ENCODE measurements at places on chromosomes 2 and 18.

DNA sequence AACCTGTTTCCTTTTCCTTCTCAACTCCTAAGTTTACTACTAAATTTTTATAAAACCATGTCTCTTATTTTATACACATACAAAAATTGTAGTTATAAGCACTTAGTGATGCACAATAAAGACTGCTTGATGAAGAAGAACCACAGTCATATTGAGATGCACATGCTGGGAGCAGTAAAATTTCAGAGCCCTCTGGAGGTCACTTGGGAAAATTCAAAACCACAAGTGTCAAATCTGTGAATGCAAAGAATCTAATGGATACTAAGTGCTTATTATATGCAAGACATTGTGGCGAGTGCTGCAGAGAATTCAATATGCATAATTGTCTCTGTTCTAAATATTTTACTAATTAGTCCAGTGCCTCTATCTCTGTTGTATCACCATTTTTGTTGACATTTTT, 180.5 kb downstream of the VWC2L start:
- DNase-seq, result no peak

GRCh38 chr2:121562269-121563176, 31.8 kb downstream of the RNU4ATAC start:
- DNase-seq, result no peak

DNA sequence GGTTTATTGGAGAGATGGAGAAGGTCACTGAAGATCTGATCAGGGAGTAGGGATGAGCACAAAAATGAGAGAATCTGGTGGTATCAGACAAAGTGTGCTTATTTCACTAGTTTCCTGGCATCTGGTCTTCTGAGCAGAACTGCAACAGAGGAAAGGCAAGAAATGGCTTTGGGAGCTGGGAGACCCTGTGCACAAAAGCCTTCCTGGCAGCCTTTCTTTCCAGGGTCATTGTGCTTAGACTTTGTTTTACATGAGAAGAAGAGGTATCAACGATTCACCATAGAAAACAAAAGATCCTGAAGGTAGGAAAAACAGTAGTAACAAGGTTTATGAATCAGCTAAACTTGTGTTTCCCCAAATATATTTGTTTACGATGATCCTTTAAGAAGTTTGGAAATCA, 162.9 kb downstream of the CNTNAP5 start:
- no peak for DNase-seq

DNA sequence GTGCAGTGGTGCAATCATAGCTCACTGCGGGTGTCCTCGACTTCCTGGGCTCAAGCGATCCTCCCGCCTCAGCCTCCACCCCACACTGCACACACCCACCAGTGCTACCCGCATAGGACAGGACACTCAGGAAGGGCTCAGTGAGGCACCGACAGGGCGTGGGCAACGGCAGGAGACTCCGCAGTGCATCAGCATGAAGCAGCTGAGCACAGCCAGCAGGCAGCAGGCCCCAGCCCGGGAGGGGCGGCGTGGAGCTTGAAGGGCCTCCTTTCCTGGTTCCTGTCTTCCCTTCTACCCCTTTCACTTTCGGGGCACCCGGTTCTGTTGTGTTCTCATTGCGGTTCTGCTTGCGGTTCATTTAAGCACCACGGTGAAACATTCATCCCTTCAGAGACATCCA, 89.8 kb downstream of the ZNF516 start:
- no peak for DNase-seq

DNA sequence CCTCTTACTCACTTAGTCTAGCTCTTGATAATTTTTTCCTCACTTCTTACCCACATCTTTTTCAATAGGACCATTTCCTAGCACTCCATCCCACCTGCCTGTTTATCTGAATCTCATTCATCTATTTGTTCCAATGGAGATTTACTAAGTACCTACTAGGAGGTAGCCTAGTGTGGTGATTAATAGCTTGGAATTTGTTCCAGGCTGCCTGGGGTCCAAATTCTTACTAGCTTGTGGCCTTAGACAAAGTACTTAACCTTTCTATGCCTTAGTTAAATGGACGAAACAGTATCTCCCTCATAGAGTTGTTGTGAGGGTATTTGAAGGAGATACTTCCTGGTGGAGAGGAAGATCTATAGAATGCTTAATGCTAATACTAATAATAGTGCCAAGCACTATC, 42.9 kb upstream of the SERTAD2 start:
- no peak for DNase-seq

GRCh38 chr18:7157760-7158159, 40.2 kb upstream of the LAMA1 start:
- DNase-seq, result no peak

- DNase-seq, result no peak
Measured at GRCh38 chr18:79571211-79572092, 108.2 kb upstream of the CTDP1 start.

DNA sequence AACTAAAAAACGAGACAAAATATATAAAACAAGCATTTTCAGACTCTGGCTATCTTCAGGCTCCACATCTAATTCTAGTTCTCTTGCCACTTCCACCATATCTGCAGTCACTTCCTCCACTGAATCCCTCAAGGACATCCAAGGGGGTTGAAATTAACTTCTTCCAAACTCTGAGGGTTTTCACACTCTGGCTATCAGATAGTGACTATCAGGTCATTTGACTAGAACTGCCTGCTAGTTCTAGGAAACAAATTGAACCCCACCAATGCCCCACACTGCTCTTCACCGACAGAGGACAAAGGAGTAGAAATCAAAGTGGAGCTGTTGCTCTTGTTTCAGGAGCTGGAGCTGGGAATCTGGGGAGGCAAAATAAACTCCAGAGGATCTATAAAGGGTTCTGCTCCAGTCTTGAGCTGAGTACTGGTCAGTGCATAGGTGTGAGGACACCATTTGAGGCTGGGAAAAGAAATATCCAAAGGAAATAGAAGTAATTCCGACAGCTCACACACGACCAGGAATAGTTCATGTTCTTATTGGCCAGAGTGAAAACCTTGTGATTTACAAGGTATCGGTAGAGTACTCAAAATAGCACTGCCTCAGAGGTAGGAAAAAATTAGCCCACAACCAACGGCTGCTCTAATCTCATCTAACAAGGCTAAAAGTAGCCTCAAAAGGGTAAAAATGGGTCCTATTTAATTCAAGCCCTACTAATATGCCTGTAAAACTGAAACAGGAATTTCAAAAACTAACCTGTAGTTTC, 71.3 kb downstream of the SMC6 start:
- DNase-seq, result no peak

GRCh38 chr2:145587922-145588321, 1068.0 kb upstream of the ZEB2 start:
- DNase-seq, result no peak

DNA sequence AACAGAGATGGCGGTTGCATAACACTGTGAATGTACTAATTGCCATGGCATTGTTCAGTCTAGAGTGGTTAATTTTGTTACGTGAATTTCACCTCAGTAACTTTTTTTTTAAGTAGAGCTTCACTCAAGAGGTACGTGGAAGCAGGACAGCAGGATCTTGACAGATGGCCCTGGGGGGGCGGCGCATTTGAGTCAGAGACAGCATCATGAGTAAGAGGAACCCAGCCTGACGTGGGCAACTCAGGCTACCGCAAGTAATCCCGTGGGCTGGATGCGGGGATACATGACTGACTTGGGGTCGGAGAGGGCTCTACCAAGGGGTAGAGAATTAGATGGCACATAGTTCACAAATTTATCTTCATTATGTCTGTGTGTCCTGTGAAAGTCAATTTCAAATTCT, 38.1 kb upstream of the DAPL1 start:
- no peak for DNase-seq

DNA sequence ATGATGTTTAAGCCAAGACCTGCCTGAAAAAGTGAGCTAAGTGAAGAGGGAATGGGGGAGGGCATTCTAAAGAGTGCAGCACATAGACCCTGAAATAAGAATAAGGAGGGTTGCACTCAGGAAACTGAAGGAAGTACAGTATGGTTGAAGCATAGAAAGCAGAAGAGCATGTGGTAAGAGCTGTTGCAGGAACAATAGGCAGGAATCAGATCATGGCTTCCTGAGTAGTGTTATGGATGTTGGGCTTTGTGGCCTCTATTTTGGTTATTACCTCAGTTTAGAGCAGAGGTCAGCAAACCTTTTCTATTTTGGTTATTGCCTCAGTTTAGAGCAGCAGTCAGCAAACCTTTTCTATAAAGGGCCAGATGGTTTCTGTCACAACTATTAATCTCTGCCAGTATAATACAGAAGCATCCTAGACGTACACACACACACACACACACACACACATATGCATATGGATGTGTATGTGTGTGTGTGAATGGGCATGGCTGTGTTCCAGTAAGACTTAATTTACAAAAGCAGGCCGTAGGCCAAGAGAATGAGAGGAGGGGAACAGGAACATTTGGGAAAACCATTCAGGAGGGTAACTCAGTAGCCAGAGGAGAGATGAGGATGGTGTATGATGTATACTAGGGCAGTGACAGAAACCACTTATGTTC, 91.1 kb upstream of the MYO3B start:
- no peak for DNase-seq

- DNase-seq, result no peak
Measured at GRCh38 chr2:11379558-11379957, 35.1 kb upstream of the ROCK2 start.

GRCh38 chr2:8732601-8733000, 50.7 kb downstream of the ID2 start:
- DNase-seq, result no peak

GRCh38 chr2:119536211-119536610, 8.0 kb upstream of the CFAP221 start:
- no peak for DNase-seq

- no peak for DNase-seq
Measured at GRCh38 chr2:72254831-72255451, 107.3 kb upstream of the CYP26B1 start.

- DNase-seq, result no peak
Measured at GRCh38 chr2:64391940-64392339, 62.0 kb upstream of the LGALSL start.

DNA sequence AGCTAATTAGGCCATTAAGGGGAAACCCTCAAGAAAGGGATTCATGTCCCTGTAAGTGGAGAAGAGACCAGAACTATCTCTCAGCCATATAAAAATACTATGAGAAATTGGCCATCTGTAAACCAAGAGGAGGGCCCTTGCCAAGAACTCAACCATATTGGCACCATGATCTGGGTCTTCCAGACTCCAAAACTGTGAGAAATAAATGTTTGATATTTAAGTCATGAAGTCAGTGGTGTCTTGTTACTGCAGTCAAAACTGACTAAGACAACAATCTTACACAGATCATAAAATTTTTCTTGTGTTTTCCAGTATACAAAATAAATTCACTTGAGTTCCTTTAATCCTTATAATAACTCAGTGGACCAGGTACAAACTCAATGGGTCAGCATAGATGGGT, 589.8 kb upstream of the CDH2 start:
- no peak for DNase-seq

- DNase-seq, result no peak
Measured at GRCh38 chr18:78995740-78996395, 16.2 kb downstream of the SALL3 start.

Measured in HS-27A (cell line).